ENCODE measurements at places on chromosomes 3 and 15. TPM values are rescaled to one million over a fixed set of nuclear protein-coding genes. Genes with fewer than 3 reads are reported as not detected.

Gene DZIP3
- 7.0 TPM for total RNA-seq

Gene GOLGA6L10
- total RNA-seq = 0.10 TPM

Gene TPRG1
- 0.93 TPM for total RNA-seq

Gene ASB14
- not detected for total RNA-seq

Gene DCP1A
- 14.3 TPM for total RNA-seq

Gene CORO2B
- 36.8 TPM for total RNA-seq

Gene CCDC54
- not detected for total RNA-seq

Gene BCHE
- 1.9 TPM for total RNA-seq

Gene ERICH6
- not detected for total RNA-seq

Gene TP63
- total RNA-seq = 0.37 TPM

Gene C15orf39
- total RNA-seq = 11.5 TPM

Gene SLC22A13
- not detected for total RNA-seq

Gene NR1I2
- total RNA-seq = not detected

Gene TGM4
- total RNA-seq = not detected

Gene SAMD7
- not detected for total RNA-seq

Gene NPTN
- 82.1 TPM for total RNA-seq

Gene ARPP19
- 55.8 TPM for total RNA-seq
